ENCODE measurements at places on chromosomes 5 and 9.
A peak's percentile ranks its signal among the peaks of the same experiment; 100 is the strongest.

- DNase-seq: no peak
Observed at GRCh38 chr5:172903790-172904189, 55.4 kb upstream of the RPL26L1 start.

GRCh38 chr9:80177949-80178480 lies 606.2 kb downstream of the TLE4 start:
- no peak for DNase-seq

DNA sequence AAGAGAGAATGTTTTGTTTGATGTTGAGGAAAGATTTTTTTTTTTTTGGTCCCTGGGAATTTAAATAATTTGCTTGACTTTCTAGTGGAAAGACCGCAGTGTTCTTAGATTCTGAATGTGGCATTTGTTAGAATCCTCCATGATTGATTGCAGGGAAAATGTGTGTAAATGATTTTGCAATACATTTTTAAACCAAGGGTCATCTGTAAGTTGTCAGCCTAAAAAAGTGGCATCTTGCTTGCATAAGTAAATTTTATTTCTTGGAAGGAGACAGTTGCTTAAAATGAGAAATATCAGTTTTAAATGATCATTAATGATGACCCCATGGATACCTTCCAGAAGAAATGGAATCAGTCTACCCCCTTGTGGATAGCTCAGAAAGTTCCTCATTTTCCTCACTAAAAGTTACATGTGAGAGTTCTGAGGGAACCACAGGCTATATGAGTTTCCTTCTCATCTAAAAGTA lies 105.1 kb upstream of the SLC25A48 start:
- no peak for DNase-seq

DNA sequence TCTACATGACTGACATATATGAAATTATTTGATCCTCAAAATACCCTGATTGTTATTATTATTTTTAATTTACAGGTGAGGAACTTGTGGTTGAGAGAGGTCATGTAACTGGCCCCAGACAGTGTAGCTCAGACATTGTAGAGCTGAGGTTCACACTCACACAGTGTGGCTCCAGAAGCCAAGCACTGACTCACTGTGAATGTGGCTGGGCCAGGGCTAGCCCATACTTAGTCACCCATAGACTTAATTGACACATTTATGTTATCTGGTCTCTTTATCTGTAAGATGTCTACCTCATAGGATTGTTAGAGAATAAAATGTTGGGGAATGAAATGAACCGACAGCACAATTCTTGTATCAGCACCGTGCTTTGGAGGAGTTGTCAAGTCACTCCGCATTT lies 24.9 kb upstream of the CCDC112 start:
- no peak for DNase-seq

GRCh38 chr9:105679257-105680022 lies 14.9 kb upstream of the TMEM38B start:
- no peak for DNase-seq

- DNase-seq: no peak
Observed at GRCh38 chr5:72204946-72205345, 97.7 kb downstream of the MAP1B start.

DNA sequence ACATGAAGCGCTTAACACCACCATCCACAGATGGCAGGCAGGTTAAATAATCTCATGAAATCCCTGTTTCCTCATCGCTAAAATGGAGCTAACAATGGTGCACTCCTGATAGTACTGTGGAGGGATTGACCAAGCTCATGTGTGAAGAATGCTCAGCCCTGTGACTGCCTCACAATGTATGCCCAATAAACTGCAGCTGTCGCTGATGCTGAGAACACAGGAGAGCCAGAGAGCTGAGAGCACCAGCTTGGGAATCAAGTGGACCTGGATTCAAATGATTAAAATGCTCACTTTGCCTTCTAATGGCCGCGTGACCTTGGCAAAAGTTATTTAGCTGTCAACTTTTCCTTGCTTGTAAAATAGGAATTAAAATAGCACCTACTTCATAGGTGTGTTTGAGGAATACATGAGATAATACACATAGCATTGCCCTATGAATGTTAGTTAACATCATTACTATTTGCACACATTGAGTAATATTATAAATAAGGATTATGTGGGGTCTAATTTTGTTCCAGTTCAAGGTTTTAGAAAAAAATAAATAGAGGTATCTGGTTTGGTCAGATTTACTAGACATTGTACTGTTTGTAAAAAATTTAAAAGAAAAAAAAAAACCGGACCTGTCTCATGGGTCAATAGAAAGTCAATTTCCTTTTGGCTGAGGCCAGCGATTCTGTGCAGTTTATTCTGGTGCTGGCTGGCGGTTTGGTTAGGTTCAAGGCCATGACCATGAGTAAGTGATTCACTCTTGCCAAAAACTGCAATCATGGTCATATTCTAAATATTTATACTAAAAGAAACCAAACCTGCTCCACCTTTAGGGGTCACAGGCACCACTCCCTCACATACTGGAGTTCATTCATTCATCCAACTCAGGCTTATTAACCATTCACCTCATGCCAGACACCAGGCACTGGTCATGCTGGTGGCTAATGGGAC lies 101.3 kb downstream of the SH3TC2 start:
- no peak for DNase-seq

- no peak for DNase-seq
Observed at GRCh38 chr9:37840560-37841194, 40.1 kb downstream of the DCAF10 start.

DNA sequence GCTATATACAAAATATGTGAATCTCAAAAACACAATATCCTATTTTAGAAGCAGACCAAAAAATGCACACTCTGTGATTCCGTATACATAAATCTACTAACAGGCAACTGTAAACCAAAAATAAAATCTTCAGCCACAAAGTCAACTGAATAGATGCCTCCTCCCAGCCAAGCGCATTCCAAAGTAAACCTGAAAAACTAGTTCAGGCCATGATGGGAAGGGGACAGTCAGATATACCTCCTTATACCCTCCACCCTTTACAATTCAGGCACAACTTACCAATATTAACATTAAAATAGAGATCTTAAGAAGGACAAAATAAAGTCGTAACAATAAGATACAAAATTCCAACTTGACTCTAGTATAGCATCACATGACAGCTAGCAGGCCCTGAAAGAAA lies 1604.5 kb upstream of the NUDT12 start:
- DNase-seq: no peak

- DNase-seq: no peak
Observed at GRCh38 chr9:136994180-136994887, 2.0 kb downstream of the CLIC3 start.

GRCh38 chr9:116042321-116042720 lies 111.3 kb upstream of the PAPPA start:
- DNase-seq: no peak

DNA sequence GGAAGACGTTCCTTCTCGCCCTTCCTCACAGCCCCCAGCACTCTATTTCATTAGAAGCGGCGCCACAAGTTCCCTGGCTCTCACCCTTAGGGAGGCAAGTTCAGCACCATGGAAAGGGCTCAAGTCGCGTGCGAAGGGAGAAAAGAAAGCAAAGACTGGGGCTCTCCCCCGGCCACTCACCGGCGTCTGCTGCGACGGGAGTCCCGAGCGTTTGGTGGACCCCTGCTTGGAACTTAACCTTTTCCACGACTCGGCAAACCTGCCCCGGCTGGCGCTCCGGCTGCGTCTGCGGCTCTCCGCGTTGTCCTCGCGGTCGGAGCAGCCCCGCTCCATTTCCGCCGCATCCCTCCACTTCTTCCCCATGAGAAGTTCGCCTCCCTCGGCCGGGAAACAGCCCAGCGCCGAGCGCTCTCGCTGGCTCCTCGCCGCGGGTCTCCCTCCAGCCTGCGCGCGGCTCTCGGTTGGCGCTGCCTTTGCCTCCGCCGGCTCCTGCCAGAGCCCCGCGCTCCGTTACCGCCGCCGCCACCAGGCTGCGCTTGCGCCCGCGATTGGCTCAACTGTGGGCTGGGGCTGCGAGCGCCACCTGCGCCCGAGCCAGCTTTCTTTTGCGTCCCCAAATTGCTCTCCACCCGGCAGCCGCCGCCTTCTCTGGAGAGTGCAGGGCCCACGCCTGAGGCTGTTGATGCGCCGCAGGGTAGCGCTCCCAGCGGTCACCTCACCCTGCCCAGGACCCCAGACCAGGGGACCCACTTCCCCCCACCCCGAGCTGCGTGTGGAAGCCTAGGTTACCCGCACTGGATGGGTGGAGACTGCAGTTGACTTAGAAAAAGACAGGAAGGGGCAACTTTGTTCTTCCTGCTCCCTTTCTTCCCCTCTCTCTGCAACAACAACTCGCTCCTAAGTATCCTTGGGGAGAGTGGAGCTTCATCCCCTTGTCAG lies 321.6 kb downstream of the CEMIP2 start:
- no peak for DNase-seq

GRCh38 chr9:20300430-20301115 lies 321.7 kb downstream of the MLLT3 start:
- DNase-seq: no peak

DNA sequence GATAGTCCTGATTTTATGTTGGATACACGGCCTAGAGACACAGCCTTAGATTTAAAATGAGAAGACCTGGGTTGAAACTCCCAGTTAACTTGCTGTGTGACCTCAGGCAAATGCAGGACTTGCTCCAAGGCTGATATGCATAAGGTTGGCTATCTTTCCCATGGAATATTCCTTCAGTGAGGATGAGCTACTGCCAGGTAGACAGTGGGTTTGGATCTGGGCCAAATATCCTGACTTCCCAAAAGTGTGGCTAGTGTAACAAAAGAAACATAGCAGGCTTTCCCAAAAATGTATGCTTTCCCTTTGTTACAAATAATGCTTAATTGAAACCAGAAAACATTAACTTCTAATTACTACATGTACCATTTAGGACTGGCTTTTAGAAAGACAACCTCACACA lies 697 bp upstream of the XPA start:
- no peak for DNase-seq

- DNase-seq: no peak
Observed at GRCh38 chr5:8136271-8136670, 267.3 kb downstream of the MTRR start.

- DNase-seq: no peak
Observed at GRCh38 chr9:123676869-123677268, 253.1 kb downstream of the DENND1A start.

- peak; percentile 64 for DNase-seq
Observed at GRCh38 chr9:35114113-35114839, 1.4 kb downstream of the ATOSB start.

- peak; percentile 54 for DNase-seq
Observed at GRCh38 chr5:78295035-78295961, 800 bp upstream of the AP3B1 start.

Measured in T follicular helper cell (primary cell).